ENCODE measurements at places on chromosomes 6 and 20.

- no peak for DNase-seq
Measured at GRCh38 chr6:74507649-74508048, 698.2 kb downstream of the COL12A1 start.

- peak; percentile 21 for DNase-seq
Measured at GRCh38 chr20:32155017-32155981, 45.8 kb downstream of the TM9SF4 start.

GRCh38 chr6:53793318-53794136 is 1.3 kb upstream of the LRRC1 start:
- peak; percentile 27 for DNase-seq

- no peak for DNase-seq
Measured at GRCh38 chr6:80638213-80639055, 532.0 kb downstream of the BCKDHB start.

- no peak for DNase-seq
Measured at GRCh38 chr6:56695702-56696101, 53.0 kb upstream of the DST start.

GRCh38 chr20:2455771-2456497 is 14.7 kb downstream of the SNRPB start:
- no peak for DNase-seq

GRCh38 chr6:5132731-5133130 is 47.6 kb downstream of the PPP1R3G start:
- no peak for DNase-seq

DNA sequence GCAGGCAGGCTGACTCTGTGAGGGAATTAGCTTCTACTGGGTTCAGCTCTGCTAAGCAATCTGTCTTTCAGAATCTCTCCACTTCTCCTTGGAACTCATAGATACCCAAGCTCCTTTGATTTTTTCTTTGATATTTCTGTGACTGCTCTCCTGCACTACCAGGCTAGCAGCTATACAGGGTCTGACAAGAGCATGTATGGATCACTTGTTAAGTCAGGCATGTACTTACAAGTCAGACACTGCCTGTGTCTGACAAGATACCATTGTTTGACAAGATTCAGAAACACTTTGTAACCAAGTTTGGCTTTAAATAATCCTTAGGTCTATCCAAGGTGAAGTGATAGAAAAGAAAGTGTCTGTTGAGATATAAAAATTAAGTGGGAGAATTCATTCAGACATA is 79.5 kb downstream of the SESN1 start:
- no peak for DNase-seq

GRCh38 chr20:18728165-18728869 is 85.3 kb upstream of the SCP2D1 start:
- DNase-seq: no peak

DNA sequence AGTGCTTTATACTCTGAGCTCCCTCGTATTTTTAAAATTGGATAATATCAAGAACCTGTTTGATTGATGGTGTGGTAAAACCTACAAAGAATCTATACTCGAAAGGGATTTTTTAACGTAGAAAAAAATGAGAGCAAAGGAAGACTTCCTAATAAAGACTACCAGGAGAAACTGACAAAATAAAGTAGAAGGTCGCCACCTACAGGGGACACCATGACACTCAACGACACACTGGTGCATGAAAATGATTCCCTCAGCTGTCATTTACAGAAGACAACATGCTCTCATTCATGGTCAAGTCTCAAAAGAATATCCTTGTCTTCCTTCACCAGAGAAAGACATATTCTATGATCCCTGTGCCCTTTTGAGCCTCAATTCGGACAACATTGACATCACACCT is 10.1 kb upstream of the NHSL1 start:
- DNase-seq: peak; percentile 45

GRCh38 chr6:110329348-110329713 is 28.8 kb downstream of the METTL24 start:
- no peak for DNase-seq

- no peak for DNase-seq
Measured at GRCh38 chr6:170369403-170369802, 62.8 kb downstream of the FAM120B start.

GRCh38 chr6:14349507-14349906 is 231.9 kb downstream of the CD83 start:
- no peak for DNase-seq

DNA sequence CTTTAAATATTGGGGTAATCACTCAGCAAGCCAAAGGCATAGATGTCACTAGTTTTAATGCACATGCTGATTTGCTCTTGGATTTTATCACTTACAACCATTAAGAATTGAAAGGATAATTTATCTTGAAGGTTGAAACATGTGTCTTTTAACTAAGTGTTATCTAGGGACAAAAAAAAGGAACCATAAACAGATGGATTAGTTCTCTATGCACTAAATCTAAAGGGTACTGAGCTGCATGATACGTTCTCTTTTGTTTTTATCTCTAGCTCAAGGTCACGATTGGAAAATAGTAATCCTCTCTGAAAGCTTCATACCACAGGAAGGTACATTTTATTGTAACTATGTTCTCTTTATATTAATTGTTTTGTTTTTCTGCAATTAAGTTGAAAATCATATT is 1426.6 kb downstream of the GRIK2 start:
- DNase-seq: no peak

- DNase-seq: no peak
Measured at GRCh38 chr6:130026859-130027258, 8.5 kb downstream of the L3MBTL3 start.

DNA sequence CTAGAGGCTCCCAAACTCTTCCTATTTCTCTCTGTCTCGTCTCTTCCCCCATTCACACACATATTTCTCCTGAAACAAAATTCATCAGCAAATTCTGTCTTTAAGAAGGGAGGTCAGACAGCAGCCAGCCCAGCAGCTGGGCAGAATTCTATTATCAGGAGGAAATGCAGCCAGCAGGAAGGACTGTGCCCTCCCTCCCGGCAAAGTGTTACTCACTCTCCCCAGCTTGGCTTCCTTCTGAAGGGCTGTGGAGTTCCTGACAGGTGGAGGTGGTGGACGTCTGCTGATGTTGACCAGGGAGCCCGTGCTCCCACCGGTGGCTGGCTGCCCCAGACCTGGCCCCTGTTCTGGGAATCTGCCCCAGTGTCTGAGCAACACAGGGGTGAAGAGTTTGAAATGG is 37.3 kb downstream of the KCNB1 start:
- no peak for DNase-seq

DNA sequence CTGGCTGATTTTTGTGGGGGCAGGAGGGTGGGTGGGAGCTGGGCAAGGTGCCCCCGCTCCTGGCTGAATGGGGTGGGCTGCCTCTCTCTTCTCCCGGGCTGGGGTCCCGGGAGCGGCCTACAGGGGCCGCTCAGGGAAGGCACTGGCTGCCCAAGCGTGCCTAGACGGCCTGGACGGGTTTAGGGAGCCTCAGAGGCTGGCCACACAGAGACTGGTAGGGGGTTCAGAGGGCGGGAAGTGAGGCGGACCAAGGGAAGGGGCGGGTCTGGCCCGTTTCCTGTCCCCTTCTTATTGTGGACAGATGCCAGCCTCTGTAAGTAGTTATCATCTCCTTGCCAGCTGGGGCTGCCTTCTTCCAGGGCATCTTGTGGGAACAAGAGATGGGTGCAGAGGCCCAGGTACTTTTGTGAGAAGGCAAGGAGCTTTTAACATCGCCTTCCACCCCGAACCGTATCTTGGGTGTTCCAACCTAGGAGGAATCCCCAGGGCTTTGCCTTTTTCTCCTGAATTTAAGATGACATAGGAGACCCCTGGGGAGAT is 437 bp downstream of the CD40 start:
- no peak for DNase-seq

GRCh38 chr20:45967551-45968080 is 4.4 kb downstream of the ZNF335 start:
- DNase-seq: no peak

DNA sequence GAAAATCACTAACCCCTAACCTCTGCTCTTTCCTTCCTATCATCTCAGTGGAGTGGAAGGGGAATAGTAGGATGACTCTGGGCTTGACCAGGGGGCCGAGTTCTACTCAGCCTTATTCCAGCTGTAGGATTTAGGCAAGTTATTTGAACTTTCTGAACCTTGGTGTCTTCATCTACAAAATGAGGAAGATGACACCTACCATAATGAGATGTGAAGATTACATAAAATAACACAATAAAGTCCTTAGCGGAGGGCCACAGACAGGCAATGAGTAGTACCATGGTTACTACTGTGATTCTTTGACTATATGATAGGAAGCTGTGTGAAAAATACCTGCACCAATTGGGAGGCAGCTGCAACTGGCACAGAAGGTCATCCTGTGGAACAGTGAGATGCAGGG is 53.6 kb upstream of the PIM1 start:
- DNase-seq: no peak

DNA sequence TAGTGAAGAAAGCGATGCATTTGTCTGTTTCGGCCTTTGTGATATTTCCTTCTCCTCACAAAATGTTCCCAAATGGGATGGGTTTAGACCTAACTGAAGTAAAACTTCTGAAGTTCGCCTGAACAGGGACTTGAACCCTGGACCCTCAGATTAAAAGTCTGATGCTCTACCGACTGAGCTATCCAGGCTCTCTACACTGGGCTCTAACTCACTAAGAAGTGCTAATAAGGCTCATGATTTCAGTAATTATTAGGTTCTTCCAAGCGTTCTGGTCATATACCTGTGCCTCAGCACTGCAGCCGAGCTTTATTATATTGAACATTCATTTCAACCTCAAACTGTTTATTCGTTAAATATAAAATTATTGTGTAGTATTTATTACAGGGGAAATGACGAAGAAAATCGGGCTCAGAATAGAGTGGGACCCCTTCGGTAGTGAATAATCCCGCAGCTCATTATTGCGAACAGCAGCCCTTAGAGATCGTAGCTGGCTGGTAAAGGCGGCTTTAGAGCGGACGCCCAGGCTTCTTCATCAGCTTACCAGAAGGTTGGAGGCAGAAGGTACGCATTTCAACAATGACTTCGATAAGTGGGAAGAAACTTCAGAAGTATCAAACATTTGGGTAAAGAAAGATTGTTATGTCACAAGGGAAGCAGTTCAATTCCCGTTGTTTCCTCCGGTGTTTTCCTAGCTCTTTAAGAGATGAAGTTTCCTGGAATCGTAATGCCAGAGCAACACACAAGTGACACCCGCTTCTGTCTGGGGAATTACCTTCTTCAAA is 119.0 kb upstream of the ZNF184 start:
- DNase-seq: no peak

- no peak for DNase-seq
Measured at GRCh38 chr6:144159223-144159622, 8.9 kb downstream of the STX11 start.

DNA sequence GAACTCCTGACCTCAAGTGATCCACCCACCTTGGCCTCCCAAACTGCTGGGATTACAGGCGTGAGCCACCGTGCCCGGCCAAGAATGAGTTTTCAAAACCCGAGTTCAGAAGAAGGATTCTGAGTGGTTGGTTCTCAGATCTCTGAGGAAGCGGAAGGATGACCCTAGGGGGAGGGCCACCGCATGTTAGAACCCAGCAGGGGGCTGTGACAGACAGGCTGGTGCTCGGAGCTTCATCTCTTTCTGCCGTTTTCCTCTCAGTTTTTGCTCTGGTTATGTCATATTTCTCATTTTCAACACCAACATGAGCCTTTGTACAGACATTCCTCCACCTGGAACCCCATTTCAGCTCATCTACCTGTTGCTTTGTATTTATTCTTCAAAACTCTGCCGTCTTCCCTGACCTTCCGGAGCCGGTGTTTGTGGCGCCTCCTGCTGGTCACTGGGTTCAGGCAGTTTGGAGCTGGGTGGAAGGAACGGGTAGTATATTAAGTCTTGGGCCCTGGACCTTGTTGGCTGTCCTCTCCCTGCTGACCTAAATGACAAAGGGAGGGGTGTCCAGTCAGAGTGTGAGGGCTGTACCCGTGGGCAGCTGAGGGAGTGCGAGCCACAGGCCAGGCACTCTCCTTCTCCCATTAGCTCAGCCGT is at the start of gene DEFB123:
Gene DEFB123 (plus strand): TSS at position 621 of the 648 bp plus-strand sequence. CDS start 67 bp downstream, outside the sequence.
- no peak for DNase-seq

- DNase-seq: no peak
Measured at GRCh38 chr20:47108994-47109393, 214.4 kb downstream of the EYA2 start.

DNA sequence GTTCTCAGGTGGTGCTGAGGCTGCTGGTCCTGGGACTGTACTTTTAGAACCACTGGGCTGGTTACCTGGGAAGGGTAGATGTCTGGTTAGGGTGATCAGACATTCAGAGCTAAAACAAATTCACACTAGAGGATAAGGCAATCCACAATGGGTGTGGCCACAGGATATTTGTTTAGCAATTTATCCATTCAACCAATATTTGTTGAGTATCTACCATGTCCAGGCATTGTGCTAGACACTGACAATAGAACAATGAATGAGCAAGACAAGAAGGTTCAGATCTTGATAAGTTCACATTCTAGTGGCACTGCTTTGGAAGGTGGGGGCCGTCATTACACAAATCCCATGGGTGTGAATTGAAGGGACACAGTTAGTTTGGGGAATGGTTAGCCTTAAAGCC is 131.7 kb downstream of the BCAS1 start:
- DNase-seq: no peak

GRCh38 chr6:97038437-97038836 is 113.9 kb downstream of the KLHL32 start:
- no peak for DNase-seq

DNA sequence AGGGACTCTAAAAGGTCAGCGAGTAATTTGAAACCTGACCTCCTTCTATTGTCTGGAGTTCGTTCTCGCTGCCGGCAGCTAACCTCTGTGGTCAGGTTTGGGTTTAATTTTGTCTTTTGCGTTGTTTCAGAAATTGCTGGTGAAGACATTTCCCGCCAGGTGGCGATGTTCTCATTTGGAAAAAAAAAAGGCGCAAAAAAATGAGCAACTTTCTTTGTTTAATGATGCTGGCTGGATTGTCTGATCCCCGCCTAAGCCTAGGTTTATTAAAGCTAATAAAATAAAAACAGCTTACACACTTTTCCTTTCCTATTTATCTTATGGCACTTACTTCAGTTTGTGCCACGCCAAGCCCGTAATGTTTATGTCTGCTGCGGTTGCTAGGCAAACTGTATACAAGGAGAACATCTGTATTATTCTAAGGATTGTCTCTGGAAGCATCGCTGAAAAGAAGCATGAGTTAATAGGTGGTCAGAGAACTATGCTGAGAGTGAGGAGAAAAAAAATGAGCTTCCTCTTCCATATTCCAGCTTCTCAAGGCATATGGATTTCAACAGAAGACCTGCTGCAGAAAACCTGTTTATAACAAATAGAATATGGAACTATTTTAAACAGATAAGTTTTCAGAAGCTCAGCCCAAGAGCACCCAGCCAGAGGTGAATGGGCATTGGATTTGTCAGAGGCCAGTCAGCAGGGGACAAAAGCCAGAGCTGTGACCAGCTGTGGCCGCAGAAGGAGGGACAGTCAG is 205.7 kb downstream of the DOK5 start:
- no peak for DNase-seq

- no peak for DNase-seq
Measured at GRCh38 chr6:137832110-137832509, 34.9 kb upstream of the TNFAIP3 start.

Data from activated CD4-positive, alpha-beta T cell treated with anti-CD3 and anti-CD28 coated beads for 4 hours (primary cell).